ENCODE measurements at places on chromosomes 16 and 17. TPM values are rescaled to one million over a fixed set of nuclear protein-coding genes. Genes with fewer than 3 reads are reported as not detected.

Gene CLEC19A
- total RNA-seq: not detected

DNA sequence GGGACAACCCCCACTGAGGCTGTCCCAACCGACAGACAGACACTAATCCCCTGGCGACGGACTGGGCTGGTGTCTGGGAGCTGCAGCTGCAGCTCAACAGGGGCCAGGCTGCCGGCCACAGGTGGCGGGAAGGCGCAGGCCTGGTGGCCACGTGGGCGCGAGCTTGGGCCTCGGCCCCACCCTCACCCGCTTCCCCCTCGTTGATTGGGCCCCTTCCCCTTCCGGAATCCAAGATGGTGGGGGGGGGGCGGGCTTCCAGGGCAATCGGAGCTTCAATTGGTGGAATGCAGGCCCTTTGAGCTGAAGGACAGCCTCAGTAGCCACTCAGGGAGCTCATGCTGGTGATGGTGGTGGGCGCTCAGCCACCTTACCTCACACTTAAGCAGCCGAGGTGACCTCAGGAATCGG is 8.7 kb upstream of the TBX4 start:
- no peak for DNase-seq
- peaks cover 93% of the 10 kb centered on the region for H3K27me3 ChIP-seq
- no peak overlapping the region for H3K4me3 ChIP-seq
- H3K4me1 ChIP-seq: no peaks in the 10 kb centered on the region

Gene AANAT
- total RNA-seq: not detected

Gene CDIP1
- 48.5 TPM for total RNA-seq

Gene SLFN14
- total RNA-seq: not detected

Gene KRT17
- total RNA-seq: not detected

- H3K4me3 ChIP-seq: no peak overlapping the region
- no peak for DNase-seq
- H3K27me3 ChIP-seq: peaks cover 52% of the 10 kb centered on the region
- H3K4me1 ChIP-seq: peaks cover 8% of the 10 kb centered on the region
- H3K27ac ChIP-seq: no peak overlapping the region
Observed at GRCh38 chr17:41406205-41406604, 8.8 kb upstream of the KRT31 start.

Gene KRTAP2-3
- not detected for total RNA-seq

Gene KLHL10
- not detected for total RNA-seq

DNA sequence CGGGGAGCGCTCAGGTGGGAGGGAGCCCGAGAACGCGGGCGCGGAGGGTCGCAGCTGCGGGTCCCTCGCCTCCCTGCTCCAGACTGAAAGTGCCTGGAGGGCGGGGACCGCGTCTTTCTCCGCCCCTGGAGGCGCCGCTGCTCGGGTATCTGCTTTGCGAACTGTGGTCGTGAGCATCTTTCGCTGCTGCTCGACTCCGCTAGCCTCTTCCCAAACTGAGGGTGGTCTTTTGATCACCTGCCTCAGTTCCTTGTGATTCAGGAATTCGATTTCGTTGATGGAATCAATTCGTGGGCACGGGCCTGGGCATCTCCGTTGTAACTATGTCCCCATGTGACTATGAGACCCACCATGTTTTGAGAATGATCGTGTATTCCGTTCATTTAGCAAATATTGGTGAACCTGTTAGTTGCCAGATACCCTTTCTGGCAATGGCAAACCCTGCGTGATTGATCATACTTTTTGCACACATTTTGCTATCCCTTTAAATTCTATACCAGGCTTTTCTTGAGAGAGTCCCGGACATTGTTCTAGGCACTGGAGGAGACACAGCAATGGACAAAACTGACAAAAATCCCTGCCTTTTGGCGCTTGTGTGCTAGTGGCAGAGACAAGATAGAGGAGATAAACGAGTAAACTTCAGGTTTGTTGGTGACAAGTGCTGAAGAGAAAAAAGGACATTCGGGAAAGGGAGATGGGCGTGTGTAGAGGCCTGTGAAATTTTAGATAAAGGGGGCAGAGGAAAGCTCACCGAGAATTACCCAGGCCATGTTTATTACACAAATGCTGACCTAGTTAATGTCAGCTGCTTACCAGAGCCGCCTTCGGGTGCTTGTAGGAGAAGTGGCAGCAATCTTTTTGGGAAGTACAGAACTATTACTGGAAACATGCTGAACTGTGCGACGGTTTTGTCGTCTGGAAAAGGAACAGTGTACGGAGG is 948 bp downstream of the UTP18 start:
- H3K4me3 ChIP-seq: peak overlapping the region; percentile 88
- H3K4me1 ChIP-seq: peaks cover 67% of the 10 kb centered on the region
- no peaks in the 10 kb centered on the region for H3K27me3 ChIP-seq
- H3K36me3 ChIP-seq: peaks cover 32% of the 10 kb centered on the region
- H3K27ac ChIP-seq: peak overlapping the region; percentile 98

- H3K4me3 ChIP-seq: no peak overlapping the region
- no peak for DNase-seq
- H3K36me3 ChIP-seq: no peaks in the 10 kb centered on the region
- H3K27ac ChIP-seq: peak overlapping the region; percentile 62
Observed at GRCh38 chr16:10081201-10081940, 100.9 kb downstream of the GRIN2A start.

DNA sequence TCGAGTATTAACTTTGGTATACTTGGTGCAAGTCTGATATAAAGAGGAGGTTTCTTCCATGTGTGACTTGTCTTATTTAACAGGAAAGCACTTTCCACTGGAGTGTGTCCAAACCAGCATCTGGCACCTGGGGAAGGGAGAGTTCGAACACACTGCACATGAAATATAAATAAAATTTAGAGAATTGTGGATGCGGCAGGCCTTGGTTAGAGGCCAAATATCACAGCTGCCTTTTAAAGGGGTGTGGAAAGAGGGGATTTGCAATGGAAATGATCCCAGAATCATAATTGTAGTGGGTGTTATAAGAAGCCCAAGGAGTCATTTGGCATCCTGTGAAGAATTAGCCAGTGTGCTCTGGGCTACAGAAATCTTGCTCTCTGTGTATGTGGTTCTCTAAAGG is 4.3 kb upstream of the NXN start:
- H3K36me3 ChIP-seq: no peaks in the 10 kb centered on the region
- no peaks in the 10 kb centered on the region for H3K27me3 ChIP-seq
- no peak overlapping the region for H3K4me3 ChIP-seq
- H3K27ac ChIP-seq: no peak overlapping the region
- no peak for DNase-seq
- peaks cover 15% of the 10 kb centered on the region for H3K4me1 ChIP-seq

Gene TAOK2
- total RNA-seq: 34.3 TPM

- DNase-seq: no peak
- no peak overlapping the region for H3K4me3 ChIP-seq
- H3K27ac ChIP-seq: no peak overlapping the region
- no peaks in the 10 kb centered on the region for H3K27me3 ChIP-seq
- no peaks in the 10 kb centered on the region for H3K36me3 ChIP-seq
- H3K4me1 ChIP-seq: no peaks in the 10 kb centered on the region
Observed at GRCh38 chr17:19494961-19495806, 38.5 kb upstream of the SLC47A1 start.

GRCh38 chr16:4944333-4945281 is 7.7 kb upstream of the PPL start:
- H3K27me3 ChIP-seq: no peaks in the 10 kb centered on the region
- H3K27ac ChIP-seq: peak overlapping the region; percentile 74
- no peaks in the 10 kb centered on the region for H3K36me3 ChIP-seq
- H3K4me3 ChIP-seq: no peak overlapping the region
- DNase-seq: peak; percentile 82
- peaks cover 39% of the 10 kb centered on the region for H3K4me1 ChIP-seq

GRCh38 chr17:37678036-37678435 is 34.8 kb upstream of the DDX52 start:
- H3K36me3 ChIP-seq: no peaks in the 10 kb centered on the region
- peaks cover 43% of the 10 kb centered on the region for H3K27me3 ChIP-seq
- H3K27ac ChIP-seq: no peak overlapping the region
- H3K4me3 ChIP-seq: no peak overlapping the region

DNA sequence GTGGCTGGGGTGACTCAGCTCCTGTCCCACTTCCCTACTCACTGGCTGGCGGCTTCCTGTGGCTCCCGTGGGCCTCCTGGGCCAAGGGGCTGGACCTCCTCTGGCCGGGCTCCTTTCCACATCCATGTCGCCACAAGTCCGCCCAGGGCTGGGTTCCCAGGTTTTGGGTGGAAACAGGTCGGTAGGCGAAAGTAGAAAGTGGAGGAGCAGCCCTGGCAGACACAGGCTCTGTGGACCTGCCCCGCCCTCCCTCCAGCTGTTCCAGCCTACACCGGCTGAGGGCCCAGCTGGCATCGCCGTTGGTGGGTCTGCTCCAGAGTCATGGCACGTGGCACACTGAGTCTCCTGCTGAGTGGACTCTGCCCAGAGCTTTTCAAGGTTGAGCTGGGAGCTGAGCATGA is 28.7 kb downstream of the GSE1 start:
- peak; percentile 52 for DNase-seq
- H3K4me1 ChIP-seq: peaks cover 75% of the 10 kb centered on the region
- no peak overlapping the region for H3K4me3 ChIP-seq
- peak overlapping the region; percentile 30 for H3K27ac ChIP-seq
- no peaks in the 10 kb centered on the region for H3K36me3 ChIP-seq

Gene LYZL6
- not detected for total RNA-seq

Gene CTF1
- 9.6 TPM for total RNA-seq

Gene MSRB1
- total RNA-seq: 32.7 TPM

Gene CNGB1
- not detected for total RNA-seq
